Naive B cell (primary cell): ENCODE measurements at places on chromosomes 12 and 14.

DNA sequence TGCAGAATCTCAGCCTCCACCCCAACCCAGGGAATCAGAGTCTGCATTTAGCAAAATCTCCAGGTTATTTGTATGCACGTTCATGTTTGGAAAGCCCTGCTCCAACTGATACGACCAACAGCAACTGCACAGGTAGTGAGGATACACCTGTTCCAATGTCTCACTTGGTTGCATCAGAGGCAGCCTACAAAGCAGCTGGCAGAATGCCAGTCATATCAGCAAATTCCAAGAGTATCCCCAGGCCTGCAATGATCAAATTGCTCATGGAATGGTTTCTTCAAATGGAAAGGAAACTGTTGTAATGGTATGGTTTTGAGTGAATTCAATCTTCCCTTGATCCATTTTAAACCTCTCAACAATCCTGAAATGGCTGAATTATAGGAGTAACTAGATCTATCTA, 75.4 kb downstream of the GRIP1 start:
- DNase-seq = no peak

GRCh38 chr12:42979746-42980145, 390.2 kb upstream of the PRICKLE1 start:
- no peak for DNase-seq

GRCh38 chr14:65100922-65101541, 1.3 kb downstream of the MAX start:
- DNase-seq = no peak

DNA sequence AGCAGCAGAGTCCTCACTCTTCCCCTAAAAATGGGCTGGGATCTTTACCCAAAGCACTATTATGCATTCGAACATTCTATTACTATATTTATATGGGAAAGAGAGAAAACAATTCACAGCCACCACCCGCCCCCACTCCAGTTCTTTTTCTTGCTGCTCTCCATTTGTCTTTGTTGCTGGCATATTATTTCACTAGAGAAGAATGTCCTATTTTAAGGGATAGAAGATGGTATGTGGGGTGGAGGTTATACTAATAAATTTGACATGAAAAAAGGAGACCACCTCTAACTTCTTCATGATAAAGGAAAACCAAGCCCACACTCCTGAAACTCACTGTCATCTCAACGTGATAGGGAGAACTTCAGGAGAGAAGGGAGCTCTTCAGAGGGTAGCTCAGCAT, 28.5 kb upstream of the NTF3 start:
- no peak for DNase-seq

DNA sequence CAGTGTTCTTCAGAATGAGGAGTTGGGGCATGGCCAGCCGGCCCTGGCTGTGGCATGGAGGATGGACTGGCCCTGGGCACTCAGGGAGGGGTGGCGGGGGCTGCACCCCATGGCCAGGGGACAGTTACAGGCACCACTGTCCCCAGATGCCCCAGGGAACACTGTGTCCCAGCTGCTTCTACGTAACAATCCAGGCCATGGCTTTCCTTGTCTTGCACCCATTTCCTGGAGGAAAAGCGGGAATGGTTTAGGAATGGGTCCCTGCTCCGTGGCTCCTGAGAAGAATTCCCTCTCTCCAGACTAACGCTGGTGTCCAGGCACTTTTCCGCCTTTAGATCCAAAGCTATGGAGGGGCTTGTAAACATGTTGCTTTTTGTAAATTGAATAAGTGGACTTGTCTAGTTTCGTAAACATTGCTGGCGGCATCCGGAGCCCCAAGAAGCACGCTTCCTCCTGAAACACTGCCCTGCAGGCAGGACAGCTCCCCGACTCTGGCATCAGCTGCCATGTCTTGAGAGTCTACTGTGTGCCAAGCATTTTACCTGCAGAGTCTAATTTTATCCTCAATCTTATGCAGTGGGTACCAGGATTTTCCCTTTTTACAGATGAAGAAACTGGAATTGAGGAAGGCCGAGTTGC, 238.3 kb downstream of the SLC41A2 start:
- no peak for DNase-seq

- no peak for DNase-seq
Observed at GRCh38 chr12:105813201-105813600, 325.6 kb downstream of the NUAK1 start.

DNA sequence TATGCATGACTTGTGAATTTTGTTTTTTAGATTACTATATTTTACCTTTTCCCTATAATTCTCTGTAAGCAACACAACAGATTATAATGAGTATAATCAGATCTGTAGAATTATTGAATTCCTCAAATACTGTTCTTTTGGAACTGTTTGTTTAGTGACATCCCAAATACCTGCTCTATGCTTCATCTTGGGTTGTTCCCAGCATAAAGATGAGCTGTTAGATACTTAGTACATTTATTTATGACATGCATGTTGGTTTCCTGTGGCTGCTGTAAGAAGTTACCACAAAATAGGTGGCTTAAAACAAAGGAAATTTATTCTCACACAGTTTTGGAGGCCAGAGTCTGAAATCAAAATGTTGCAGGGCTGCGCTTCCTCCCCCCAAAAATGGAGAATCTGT, 78.4 kb downstream of the PTPRR start:
- DNase-seq = no peak

DNA sequence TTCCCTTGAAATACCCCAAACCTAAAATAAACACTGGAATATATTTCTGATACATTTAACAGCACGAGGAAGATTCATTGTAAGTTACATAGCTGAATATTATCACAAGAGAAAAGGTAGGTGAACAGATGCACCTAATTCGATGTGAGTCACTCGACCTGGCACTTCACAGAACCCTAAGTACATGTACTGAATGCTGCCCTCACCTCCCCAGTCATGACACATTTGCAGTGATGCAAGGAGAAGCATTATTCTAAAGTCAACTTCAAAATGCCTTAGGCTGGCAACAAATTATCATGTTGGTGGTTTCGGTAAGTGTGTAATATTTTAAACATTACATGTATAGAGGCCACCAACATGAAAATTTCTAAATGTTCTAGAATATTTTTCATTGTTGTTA, 35.2 kb upstream of the TMTC2 start:
- DNase-seq = no peak

DNA sequence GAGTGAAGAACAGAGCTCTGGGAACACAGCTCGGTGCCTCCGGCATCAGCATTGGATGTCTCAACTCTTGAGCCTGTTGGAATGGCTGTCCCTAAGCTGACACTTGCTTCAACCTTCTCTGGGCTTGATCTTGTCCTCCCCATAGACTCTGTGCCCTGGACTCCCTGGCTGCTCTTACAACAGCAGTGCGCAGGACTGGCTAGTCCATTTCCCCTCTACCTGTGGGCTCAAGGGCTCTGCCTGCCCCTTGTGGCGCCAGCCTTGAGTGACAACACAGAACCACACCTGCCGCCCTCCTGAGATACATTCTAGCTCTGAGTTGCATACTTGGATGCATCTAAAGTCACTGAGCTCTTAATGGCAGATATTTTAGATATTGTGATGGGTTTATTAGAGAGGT, 6.2 kb downstream of the CRADD start:
- no peak for DNase-seq
